Kasumi-1 (cell line): ENCODE measurements at places on chromosomes 16 and 17.

DNA sequence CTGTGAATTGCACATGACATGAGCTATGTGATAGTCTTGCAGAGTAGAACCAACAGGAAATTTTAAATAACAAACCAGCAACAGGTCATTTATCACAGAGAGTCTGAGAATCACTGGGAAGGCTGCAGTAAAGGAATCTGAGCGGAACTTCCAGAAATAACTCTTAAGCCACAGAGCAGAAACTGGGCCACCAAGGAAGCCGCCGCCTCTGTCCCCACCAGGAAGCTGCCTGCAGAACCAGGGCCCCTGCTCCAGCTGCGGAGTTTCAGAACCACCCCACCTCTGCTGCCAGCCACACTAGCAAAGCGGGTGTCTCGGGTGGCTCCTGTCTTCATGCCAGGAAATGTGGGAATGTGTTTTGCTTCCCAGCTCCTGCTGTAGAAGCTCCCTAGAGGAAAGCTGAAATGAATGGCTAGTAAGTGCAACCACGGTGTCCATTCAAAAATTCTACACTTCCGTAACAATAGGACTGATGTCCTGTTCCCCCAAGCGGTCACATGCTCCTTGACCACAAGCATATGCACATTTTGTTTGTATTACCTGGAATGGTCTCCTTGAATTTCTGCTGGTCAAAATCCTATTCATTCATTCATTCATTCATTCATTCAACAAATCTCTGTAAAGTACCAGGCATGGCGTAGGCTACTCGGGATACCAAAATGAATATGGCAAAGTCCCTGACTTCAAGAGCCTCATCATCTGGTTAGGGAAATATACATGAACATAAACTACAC, 7.7 kb upstream of the ITPRIPL2 start:
- no peak for DNase-seq

DNA sequence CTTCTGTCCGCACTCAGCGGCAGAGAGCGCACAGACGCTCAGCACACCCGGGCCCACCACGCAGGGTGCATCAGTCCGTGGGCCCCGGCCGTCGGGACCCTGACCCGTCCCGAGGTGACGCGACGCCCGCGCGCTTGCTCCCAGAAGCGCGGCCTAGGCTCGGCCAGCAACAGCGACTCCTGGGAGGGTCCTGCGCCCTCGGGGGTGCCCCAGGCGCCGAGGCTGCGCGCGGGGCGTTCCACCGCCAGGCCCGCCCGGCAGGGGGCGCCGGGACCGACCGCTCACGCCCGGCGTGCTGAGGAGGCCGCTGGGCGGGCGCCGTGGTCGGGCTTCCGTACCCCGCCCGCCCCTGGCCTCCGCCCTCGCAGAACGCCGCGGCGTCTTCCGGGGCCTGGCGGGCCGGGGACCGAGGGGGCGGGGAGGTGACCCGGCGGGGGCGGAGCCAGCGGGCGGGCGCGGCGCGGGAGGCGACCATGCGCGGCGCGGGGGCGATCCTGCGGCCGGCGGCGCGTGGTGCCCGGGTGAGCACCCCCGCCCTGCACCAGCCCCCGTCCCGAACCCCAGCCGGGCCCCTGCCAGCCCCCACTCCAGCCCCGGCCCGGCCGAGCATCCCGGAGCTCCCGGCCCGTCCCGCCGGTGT, at the start of gene CISD3:
CISD3 (plus strand) TSS at position 456 of the 640 bp plus-strand sequence; CDS start at position 474, 18 bp downstream.
- peak; percentile 71 for DNase-seq

GRCh38 chr17:41956522-41956921, 10.1 kb upstream of the CNP start:
- DNase-seq, result no peak

DNA sequence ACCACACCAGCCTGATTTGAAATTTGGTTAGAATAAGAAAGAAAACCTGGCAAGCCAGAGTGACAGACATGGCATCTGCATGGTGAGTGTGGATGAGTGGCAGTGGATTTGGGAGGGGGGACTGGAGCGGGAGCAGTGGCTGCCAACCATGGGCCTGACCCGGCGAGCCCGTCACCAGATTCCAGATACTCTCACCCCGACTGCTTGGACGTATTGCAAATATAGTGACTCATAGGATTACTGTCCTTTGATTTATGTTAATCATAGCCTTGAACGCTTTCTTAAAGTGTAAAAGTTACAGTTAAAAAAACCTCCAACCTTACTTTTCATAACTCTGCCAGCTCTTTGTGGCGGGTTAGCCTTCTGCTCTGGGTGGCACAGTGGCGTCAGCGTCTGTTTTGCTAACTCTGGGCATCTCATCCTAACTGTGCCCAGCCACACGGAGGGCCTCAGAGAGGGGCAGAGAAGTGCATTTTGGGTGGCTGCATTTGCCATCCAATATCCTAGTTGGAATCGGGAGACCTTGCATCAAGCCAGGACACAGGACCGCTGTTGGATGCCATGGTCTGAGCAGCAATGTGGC, 26.8 kb upstream of the FOXK2 start:
- no peak for DNase-seq

DNA sequence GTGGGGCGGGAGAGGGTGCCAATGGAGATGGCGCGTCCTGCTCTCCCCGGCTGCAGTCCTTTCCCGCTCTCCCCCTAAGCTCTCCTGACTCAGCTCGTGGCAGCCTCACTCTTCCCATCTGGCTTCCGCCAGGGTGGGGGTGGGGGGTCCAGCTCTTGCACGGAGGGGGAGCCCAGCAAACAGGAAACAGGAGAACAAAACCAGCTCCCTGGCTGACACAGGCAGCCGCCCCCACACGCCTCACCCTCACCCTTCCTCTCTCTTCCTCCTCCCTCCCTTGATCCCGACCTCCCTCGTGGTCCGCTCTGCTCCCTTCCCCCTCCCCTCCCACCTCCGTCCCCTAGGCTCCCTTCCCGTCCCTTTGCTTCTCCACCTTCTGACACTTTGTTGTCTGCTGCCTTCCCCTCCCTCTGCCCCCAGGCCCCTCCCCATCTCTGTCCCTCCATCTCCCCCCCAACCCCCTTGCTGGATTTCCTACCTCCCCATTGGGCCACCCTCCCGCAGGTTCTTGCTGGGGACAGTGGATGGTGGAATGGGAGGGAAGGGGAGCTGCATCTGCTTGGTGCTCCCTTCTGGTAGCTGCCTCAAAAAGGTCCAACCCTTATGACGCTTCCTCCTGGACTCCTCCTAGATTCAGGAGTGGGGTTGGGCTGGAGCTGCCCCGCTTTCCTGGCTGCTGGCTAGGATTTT, 23.7 kb downstream of the ARHGAP23 start:
- DNase-seq, result peak; percentile 93

DNA sequence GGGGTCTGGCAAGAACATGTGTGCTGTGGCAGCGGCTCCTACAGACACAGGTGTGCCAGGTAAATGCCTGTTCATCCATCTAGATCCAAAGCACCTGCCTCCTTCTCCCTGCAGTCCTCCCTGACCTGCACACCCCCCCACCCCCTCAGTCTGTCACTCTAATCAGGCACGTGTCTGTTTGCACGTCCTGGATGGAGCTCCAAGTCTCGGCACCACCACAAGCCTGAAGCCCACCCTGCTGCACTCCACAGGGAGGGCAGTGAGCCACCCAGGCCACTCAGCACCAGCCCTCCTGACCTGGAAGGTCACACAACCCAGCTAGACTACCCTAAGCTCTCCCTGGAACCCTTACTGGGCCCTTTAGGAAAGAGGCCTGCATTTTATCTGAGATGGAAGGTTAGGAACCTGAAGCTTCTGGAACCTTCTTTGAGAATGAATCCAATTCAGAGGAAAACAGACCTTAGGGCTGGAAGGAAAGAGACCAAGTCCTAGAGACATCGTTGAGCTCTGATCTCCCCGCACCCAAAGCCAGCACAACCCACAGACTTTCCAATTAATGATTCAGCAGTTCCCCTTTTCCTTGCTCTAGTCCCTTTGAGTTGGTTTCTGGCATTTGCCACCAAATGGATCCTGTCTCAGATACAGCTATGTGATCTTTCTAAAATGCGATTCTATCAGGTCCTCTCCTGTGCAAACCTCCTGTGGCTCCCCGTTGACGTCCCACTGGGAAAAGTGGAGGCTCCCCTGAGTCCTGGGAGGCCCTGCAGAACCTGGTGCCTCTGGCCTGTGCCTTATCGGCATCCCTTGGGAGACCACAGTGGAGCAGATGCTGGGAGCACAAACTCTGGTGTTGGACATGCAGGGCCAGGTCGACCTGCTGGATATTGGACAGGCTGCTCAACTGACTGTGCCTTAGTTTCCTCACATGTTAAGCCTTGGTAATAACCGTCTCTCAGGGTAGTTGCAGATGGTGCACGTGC, 67.9 kb downstream of the PRMT7 start:
- DNase-seq, result peak; percentile 70

- DNase-seq, result no peak
These were observed 94.1 kb upstream of the SIAH1 start for GRCh38 chr16:48479329-48479728.

GRCh38 chr16:11136600-11136999, 119.4 kb downstream of the SOCS1 start:
- DNase-seq, result no peak

- DNase-seq, result no peak
These were observed 188.2 kb upstream of the HSBP1 start for GRCh38 chr16:83619381-83620150.

- no peak for DNase-seq
These were observed 4.3 kb upstream of the EZH1 start for GRCh38 chr17:42748908-42749798.

DNA sequence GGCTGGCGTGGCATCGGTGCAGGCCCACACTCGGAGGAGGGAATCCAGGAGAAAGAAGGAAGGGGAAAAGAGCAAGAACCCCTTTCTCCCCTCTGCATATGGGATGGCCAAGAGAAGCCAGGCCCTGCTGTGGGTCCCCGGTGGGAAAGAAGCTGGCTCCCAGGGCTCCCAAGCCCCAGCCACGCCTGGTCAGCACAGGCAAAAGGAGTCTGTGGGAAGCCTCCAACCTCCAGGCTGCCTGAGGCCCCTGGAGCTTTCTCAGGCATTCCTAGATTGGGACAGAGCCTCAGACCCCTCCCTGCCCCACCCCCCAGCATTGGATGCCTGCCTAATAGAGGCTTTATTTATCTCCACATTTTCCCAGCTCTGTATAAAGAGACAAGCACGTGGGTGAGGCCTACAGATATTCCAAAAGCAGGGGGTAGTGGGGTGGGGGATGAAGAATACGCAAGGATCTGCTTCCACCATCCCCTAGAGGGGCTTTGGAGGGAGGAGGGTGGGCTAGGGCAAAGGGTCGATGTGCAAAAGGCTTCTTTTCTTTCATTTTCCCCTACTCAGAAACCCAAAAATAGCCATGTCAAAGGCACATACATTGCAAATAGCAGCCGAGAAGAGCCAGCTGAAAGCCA, 56.4 kb downstream of the MPRIP start:
- no peak for DNase-seq

GRCh38 chr17:78822552-78822951, 18.1 kb downstream of the USP36 start:
- DNase-seq, result no peak
